ENCODE measurements at places on chromosomes 4 and X.

DNA sequence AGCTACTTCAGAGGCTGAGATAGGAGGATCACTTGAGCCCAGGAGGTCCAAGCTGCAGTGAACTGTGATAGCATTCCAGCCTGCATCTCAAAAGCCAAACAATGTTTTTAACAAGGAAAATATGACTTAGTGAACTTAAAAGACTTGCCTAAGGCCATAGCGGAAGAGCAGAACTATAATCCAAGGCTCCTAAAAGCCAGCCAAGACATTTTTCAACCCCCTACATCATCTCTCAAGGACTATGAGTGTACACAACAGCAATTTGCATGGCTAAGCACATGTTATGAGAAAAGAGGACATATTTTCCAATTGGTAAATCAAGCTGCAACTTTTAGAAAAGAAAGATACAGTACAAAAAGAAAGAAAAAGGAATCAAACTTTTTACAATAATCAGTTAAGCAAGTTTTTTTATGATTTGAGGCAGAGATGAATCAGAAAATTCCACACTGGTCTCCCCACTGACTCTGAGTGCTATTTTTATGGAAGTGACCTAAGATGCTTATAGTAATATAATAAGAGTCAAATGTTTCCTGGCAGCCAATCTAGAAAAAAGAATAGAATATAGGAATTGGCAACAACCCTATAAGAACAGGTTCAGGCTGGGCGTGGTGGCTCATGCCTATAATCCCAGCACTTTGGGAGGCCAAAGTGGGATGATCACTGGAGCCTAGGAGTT lies 9.8 kb upstream of the ACOT9 start:
- DNase-seq = no peak

DNA sequence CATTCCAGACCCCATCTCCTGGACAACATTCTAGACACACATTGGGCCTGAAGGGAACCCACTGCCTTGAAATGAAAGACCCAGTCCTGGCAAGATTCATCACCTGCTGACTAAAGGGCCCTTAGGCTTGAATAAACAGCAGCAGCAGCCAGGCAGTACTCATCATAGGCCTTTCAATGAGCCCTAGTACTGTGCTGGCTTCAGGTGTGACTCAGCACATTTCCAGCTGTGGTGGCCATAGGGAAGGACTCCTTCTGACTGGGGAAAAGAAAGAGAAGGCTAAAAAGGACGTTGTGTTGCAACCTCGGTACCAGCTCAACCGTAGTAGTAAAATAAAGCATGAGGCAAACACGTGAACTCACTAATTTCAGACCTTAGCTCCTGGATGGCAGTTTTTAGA lies 344.0 kb downstream of the ACTRT1 start:
- no peak for DNase-seq

- no peak for DNase-seq
Observed at GRCh38 chr4:150579551-150580234, 2.3 kb upstream of the MAB21L2 start.

- DNase-seq = no peak
Observed at GRCh38 chr4:37241647-37242046, 2.9 kb upstream of the NWD2 start.

DNA sequence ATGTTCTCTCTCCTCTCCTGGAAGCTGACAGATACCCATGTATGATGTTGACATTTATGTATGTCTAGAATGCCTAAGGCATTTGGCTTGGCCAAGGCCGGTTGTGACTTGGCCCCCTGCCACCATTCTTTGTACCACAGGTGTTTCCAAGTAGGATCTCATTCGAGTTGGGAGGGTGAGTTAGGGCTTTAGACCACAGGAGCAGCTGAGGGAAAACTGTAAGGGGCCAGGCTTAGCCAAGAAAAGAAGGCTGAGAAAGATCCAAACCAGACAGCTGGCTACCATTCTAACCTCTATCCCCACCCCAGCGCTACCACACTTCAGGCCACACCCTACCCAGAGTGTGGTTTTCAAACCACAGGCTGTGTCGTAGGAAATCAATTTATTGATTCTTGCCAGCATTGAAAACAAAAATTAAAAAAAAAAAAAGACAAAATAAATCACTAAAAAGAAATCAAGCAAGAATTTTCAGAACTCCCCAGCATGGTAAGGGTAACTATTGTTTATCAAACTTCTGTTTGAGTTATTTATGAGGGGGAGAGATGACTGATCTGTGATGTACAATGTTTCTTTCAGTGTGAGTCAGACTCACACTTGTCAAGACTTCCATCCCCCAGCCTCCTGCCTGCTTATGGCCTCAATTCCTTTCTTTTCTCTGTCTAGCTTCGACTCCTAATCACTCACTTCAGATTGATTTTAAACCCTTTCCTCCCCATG lies 9.9 kb downstream of the TMSB4X start:
- peak; percentile 66 for DNase-seq

DNA sequence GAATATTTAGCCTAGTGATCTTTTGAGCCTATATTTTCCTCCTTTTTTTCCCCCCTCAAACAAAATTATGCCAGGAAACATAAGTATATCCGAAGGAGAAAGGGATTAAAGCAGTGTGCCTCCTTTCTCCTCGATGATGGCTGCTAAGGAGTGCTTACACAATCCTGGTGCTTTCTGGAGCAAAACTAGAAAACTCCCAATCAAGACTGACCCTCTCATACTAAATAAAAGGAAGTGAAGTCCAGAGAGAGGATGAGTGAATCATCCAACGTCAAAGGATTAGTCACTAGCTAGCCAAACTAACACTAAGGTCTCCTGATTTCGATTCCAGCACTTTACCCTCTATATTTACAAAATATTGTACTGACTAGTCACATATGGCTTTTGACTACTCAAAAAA lies 146.8 kb downstream of the PPP3CA start:
- DNase-seq = peak; percentile 94

DNA sequence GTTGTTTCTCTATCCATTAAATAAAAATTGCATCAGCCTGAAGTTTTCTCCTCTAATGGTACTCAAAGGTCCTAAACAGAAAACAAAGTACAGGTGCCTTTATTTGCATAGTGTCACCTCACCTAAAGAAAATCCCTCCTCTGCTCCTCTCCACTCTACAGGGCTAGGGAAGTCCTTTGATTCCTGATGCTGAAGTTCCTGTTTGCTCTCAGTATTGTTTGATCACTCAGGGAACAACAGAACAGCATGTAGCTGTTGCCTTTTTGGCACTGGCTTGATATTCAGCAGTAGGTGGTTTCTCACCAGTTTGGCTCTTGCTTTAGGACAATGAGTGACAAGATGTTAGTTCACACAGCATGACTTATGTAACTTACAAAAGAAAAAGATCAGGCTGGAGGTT lies 156.2 kb upstream of the SLC7A11 start:
- no peak for DNase-seq

DNA sequence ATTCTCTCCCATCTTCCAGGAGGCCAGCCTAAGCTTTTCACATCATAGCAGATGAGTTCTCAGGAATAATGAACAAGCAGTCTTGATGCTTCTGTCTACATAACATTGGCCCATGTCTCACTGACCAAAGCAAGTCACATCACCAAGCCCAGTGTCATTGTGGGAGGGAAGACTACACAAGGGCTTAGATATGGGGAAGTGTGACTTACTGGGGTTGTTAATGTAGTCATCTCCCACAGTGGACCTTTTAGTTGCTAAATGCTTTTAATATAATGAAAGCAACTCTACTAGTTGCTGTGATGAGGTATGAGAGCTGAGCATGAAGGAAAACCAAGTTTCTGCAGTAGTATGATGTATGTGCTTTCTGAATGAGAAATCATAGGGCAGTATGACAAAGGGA lies 40.5 kb downstream of the TSPAN7 start:
- no peak for DNase-seq

- no peak for DNase-seq
Observed at GRCh38 chr4:2069161-2069971, 10.2 kb downstream of the NAT8L start.

DNA sequence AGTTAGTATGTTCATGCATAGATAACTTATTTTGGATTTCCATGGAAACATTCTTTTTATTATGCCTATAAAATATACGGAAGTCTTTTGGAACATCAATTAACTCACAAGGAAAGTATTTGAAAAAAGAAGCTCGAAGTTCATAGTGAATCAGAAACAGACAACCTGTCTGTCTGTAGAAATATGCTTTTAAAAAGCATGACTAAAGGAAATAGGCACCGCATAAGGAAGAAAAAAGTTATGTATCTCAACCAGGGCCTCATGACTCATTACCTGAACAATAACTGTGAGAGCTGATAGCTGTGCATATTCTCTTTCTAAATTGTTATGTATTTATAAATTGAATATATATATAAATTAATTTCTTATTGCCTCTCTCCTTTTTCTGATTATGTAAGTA lies 324.1 kb downstream of the TLL1 start:
- no peak for DNase-seq

- no peak for DNase-seq
Observed at GRCh38 chr4:48058617-48059530, 42.3 kb downstream of the NIPAL1 start.

DNA sequence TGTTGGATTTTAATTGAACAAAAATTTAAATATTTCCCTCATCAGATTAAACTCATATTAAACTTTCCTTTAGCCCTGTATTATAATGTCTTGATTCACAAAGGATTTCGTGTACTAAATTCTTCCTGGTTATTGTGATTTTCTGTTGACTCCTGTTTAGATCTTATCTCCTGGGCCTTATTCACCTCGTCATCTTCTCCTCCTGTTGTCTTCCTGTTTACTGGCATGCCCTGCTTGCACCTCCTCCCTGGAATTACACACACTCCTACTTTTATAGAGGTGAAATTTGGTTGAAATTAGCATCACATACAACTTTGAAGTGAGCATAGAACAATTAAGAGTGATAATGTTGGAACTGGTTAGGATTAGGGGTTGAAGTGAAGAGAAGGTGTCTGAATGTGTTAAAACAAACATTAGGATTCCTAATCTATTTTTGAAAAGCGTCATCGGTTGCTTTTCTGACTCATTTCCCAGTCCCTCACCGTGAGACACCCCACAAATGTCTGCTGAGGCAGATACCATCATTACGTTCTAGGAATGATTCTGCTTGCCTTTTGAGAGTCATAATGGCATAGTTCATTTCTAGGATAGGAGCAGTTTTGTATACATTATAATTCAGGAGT lies 32.5 kb downstream of the TLL1 start:
- DNase-seq = no peak

DNA sequence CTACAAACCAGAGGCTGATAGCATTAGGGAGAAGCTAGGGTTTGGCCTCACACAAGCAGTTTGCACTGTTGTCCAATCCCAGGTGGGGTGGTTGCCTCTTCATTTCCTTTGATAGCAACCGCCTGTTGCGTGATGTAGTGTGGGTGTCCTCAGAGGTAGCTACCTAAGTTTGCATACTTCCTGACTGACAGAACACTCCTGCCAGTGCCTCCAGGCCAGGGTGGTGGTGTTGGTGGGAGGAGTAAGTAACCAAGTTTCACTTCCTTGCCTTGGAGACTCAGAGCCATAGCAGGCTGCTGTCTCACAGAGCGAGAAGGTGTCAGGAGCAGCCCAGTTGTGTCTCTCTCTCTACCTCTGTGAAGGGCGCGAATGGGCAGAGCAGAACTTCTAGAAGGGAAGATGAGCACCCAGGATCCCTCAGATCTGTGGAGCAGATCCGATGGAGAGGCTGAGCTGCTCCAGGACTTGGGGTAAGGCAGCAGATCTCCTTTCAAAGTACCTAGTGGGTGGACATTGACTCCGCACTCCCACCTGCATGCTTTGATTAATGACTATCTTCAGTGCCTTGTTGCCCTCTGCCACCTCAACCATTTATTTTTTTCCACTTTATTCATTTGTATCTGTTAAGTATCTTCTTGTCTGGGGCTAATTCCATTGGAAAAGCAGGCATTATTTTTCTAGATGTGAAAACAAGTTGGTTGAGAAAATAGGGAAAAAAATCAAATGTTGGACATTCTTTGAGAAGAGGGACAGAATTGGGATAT lies at the start of gene DAPP1:
Gene DAPP1 (plus strand): TSS at position 283 of the 764 bp plus-strand sequence. CDS start 87 bp downstream, at position 370.
- DNase-seq = no peak

DNA sequence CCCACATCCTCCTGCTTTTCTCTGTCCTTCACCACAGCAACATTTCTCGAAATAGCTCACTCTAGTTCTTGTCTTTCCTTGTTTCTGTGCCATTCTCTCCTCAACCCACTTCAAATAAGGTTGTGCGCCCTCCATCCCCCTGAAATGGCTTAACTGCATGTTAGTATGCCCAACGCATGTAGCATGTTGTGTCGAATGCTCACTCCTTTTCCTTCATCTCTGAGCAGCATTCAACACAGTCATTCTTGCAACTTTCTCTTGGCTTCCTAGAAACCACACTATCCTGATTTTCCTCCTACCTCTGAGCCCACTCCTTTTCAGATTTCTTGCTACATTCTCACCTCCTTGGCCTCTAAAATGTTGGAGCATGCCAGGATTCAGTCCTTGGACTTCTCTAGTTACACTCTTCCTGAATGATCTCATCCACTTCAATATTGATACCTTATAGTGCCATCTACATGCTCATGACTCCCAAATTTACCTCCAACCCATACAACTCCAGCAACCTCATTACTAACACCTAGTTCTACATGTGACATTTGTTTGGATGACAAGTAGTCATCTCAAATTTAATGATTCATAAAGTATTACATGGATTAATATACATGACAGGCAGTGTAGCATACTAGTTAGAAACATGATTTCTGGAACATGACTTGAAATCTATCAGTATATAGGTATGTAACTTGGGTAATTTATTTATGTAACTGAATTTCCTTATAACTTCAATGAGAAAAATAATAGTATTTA lies 22.3 kb downstream of the RBMX start:
- no peak for DNase-seq

- no peak for DNase-seq
Observed at GRCh38 chr4:153832720-153833287, 43.9 kb upstream of the SFRP2 start.

GRCh38 chr4:39066371-39066770 lies 4.3 kb downstream of the KLHL5 start:
- DNase-seq = no peak

GRCh38 chr4:139848028-139848427 lies 182.4 kb downstream of the MGST2 start:
- DNase-seq = no peak

GRCh38 chrX:45232139-45232538 lies 31.5 kb upstream of the DIPK2B start:
- DNase-seq = no peak

DNA sequence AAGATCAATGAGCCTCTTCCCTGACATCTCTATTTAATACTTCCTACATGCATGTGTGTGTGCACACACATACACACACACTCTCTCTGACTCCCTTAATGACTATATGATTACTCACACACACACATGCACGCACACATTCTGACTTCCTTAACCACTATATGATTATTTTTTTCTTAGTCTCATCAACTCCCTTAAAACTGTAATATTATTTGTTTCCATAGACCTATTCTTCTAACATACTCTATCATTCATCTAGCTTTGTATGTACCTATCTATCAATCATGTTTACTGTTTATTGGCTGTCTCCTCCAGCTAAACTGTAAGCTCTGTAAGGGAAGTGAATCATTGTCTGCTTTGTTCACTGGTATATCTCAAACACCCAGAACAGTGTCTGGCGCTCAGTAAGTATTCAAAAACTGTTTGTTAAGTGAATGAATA lies 236.6 kb downstream of the RASL11B start:
- peak; percentile 72 for DNase-seq

- no peak for DNase-seq
Observed at GRCh38 chrX:43016021-43016420, 238.1 kb upstream of the PPP1R2C start.

GRCh38 chr4:69823481-69824186 lies 36.3 kb downstream of the SULT1E1 start:
- no peak for DNase-seq

Data from skeletal muscle cell (primary cell).